ENCODE measurements at places on chromosomes 16 and 17.

GRCh38 chr17:31489295-31490018, 98.0 kb downstream of the RAB11FIP4 start:
- no peak for DNase-seq

- no peak for DNase-seq
These were observed 586 bp downstream of the UBALD2 start for GRCh38 chr17:76265624-76266243.

DNA sequence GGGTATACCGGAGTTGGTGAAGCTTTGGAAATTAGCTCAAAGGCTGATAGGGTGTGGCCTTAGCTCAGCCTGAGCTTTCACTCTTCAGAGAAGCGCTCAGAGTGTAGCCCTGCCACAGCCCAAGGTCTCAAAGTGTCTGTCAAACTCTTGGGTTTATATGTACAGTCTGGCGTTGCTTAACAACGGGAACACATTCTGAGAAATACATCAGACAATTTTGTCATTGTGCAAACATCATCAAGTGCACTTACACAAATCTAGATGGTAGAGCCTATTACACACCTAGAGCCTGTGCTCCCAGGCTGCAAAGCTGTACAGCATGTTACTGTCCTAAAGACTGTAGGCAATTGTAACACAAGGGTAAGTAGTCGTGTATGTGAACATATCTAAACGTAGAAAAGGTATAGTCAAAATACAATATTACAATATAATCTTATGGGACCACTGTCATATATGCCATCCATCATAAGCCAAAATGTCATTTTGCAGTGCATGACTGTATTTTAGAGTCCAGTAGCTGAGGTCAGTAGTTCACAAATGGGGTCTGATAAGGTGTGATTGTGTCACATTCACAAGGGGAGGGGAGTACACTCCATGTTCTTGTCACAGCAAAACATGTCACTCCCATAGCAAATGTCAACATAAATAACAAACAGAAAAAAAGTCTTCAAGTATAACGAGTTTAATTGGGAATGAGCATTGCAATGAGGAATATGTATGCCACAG, 20.6 kb downstream of the CHAD start:
- no peak for DNase-seq

GRCh38 chr17:43515656-43516055, 30.5 kb downstream of the ETV4 start:
- DNase-seq = no peak

DNA sequence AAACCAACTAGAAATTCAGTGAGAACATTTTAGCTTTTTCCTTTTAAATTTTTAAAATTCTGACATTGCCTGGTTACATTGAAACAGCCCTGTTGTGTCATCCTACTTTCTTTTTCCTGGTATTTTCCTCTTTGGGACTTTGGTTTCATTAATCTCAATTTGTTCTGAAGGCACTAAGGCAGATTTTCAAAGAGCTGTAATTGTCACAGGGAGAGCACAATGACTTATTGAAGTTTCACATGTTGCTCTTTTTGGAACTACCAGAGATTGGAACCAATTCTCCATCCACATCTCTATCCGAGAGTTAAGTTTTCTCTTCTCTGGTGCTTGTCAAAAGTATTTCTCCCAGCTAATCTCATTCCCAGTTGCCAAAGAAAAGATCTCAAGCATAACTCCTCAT, 144.7 kb upstream of the TBX2 start:
- no peak for DNase-seq

- DNase-seq = no peak
These were observed 881.3 kb downstream of the CDH11 start for GRCh38 chr16:64240586-64240985.

DNA sequence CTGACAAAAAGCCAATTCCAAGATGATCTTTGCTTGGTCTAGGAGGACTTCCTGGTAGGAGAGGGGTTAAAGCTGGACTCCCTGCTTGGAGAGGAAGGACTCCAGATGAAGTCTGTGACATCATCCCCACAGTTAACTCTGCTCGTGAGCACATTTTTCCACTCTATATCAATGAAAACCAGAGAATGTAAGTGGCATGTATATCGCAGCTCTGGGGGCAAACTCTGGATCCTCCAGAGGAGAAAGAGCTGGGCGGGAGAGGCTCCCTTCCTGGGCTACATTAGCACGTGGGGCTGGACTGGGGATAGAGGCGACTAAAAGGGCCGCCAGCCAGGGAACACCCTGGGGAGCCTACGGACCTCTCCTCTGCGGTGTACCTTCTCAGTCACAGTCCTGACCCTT, 34.1 kb downstream of the HIC1 start:
- DNase-seq = no peak

- DNase-seq = no peak
These were observed 18.9 kb downstream of the C16orf86 start for GRCh38 chr16:67685388-67686112.

- no peak for DNase-seq
These were observed 7.5 kb upstream of the SMTNL2 start for GRCh38 chr17:4576729-4577322.

- DNase-seq = no peak
These were observed 10.0 kb upstream of the BHLHA9 start for GRCh38 chr17:1260086-1260769.

- DNase-seq = no peak
These were observed 45.8 kb downstream of the TENT4B start for GRCh38 chr16:50198802-50199403.

Measured in cerebellar nuclear complex (tissue), 1 donor.